ENCODE measurements at places on chromosomes 13 and 19.

GRCh38 chr13:107119989-107120881 lies 552.3 kb upstream of the ARGLU1 start:
- DNase-seq: no peak

DNA sequence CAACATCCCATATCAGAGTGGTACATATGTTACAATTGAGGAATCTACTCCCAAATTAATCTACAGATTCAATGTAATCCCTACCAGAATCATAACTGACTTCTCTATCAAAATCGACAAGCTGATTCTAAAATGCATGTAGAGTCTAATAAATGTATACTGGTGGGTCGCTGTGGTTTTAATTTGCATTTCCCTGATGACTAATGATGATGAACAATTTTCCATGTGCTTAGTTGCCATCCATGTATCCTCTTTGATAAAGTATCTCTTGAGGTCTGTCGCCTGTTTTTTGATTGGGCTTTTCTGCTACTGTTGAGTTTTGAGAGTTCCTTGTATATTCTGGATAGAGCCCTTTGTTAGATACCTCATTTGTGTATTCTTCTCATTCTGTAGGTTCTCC lies 43.8 kb downstream of the KLF12 start:
- DNase-seq: no peak

DNA sequence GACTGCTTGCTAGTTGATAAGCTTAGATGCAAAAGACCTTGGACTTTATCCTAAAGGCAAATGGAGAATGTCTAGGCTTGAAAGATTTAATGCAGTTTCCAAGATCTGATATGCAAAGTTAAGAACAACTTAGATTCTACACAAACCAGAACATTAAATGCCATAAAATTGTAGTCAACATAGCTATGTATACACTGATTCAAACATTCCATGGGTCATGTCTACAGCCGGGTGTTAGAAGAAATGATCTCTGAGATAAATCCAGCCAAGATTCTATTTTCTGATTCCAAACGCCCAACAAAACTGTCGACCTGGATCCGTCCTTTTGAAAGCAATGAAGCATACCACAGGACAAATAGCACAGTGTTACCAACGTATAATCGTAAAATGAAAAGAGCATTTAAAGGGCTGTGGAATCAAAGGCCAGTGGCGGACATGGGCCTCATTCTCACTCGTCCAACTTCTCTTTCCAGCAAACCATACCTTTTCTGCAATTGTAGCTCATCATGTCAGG lies 52.7 kb downstream of the KCTD12 start:
- no peak for DNase-seq

DNA sequence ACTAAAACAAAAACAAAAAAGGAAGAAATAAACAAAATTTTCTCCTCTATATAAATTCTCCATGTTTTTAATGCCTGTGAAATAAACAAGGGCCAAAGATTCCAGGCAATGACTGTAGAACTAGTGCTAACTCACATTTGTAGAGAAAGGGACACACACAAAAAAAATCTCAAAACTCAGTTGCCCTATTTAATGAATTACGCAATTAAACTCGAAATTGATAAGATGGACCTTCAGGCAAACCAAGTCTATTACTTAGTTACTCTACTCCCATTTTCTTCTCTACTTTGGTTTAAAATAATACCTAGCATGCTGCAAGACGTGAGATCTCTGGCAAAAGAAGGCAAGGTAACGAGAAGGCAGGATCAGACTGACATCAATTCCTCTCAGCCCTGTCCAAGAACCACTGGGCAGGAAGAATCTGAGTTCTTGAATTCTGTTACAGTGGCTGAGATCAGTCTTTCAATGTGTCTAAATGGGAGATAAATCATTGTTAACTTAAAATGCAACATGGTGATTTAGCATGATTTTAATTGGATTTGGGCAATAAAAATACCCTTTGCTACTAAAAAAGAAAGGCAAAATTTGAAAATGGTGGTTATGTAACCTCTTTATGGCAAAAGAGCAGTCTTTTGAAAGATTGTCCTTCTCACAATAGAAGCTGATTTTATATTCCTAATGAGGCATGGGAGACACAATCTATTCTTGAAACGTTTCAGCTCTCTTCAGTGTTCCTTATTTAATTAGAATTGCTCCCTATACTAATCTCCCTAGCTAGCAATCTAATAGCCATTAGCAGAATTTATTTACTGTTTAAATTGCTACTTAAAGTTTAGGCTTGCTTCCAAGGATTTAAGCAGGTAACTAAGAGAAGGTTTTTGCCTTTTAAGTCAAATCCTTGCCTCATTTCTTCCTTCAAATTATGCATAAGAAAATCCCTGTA lies 25.9 kb downstream of the SPRY2 start:
- no peak for DNase-seq

GRCh38 chr13:45851171-45851921 lies at the start of gene SIAH3:
TSS of gene SIAH3 (minus strand) at chr13:45851753. CDS start at chr13:45851629, 124 bp downstream.
- peak; percentile 27 for DNase-seq

DNA sequence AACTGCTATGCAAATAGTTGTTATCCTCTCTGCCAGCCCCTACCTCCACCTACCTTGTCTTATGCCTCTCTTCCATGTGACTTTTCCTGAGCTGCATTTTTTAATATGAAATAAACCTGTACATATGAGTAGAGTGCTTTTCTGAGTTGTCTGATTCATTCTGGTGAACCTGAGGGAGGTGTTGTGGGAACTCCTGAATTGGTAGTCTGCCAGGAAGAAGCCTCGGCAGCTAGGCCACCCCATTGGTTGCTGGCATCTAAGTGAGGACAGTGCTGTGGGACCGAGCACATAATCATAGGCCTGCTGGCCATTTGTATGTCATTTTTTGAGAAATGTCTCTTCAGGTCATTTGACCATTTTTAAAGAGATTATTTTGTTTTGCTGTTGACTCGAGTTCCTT lies 1146.8 kb downstream of the UQCRFS1 start:
- no peak for DNase-seq

- no peak for DNase-seq
Observed at GRCh38 chr19:57327993-57328392, 7.7 kb downstream of the ZNF543 start.

- DNase-seq: peak; percentile 90
Observed at GRCh38 chr19:10230173-10230860, 814 bp downstream of the S1PR2 start.

DNA sequence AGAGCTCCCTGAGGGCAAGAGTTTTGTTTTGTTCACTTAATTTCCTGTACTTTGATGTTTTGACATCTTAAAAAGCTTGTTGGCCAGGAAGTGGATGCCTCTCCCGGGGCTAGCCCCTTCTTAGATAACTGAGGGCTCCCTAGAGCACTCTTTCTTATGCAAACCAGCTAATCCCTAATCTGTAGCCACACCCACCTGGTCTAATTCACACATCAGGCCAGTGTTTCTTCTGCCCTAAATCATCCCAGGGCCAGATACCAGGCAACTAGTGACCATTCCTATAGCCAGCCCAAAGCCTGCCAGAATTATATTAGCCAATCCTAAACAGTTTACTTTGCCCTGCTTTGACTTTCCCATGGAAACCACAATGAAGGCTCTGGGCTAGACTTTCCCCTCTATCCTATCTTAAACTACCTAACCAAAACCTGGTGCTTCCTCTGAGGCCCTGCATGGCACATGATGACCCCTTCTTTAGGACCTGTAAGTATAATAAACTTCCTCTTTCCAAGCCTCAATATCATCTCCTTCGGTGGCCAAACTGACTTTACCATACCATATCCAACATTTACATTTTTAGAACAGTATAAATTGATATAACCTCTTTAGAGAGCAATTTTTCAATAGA lies 24.8 kb downstream of the WBP4 start:
- DNase-seq: no peak

GRCh38 chr13:19772306-19772705 lies 10.4 kb downstream of the PSPC1 start:
- DNase-seq: no peak

- DNase-seq: peak; percentile 89
Observed at GRCh38 chr19:6021878-6022569, 44.1 kb upstream of the RANBP3 start.

- DNase-seq: peak; percentile 76
Observed at GRCh38 chr19:46791944-46792343, 3.5 kb upstream of the SLC1A5 start.

All from lung (tissue), 17 donors.